ENCODE measurements at places on chromosomes 3 and 15.

GRCh38 chr3:42911551-42911950 is 5.6 kb downstream of the ZNF662 start:
- no peak for DNase-seq

DNA sequence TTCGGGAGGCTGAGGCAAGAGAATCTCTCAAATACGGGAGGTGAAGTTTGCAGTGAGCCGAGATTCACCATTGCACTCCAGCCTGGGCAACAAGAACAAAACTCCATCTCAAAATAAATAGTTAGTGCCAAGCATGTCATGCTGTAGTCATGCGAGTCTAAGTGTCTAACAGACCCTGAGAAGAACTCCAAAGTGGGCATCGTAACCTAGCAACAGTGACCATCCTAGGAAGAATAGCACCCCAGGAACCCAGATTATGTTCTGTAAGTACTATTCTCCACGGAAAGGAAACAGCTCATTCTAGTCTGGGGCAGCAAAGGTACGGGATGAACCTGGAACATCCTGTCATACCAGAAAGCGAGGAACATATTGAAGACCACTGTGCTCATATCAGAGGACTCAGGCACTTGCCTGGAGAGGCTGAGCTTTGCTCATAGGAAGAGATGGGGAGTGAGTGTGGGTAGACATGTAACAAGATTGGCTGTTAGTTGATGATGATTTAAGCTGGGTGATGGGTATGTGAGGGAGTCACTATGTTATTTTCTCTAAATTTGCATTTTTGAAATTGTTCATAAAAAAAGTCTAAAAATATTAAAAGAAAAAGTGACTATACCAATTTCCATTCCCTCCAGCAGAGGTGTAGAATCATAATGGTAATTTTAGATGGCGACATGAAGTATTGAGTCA is 31.7 kb downstream of the BCL2L10 start:
- DNase-seq = no peak

GRCh38 chr3:17412950-17413530 is 329.4 kb downstream of the TBC1D5 start:
- DNase-seq = no peak

DNA sequence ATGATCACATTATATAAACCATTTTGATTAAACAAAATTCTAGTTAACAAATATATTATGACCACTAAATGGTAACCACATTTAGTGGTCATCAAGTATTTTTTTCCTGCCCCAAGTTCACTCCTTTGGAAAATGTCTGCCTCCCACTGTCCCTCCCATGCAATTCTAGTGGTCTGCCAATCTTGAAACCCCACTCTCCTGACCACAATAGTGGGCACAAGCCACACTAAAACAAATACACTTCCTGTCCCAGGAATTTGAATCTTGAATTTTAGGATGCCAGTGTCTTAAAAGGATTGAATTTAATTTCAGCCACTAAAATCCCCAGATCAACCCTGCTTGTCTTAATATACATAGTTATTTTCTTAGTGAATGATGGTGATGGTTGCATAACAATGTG is 14.0 kb upstream of the GPR156 start:
- DNase-seq = no peak

GRCh38 chr3:30253832-30254231 is 352.6 kb upstream of the TGFBR2 start:
- no peak for DNase-seq

- DNase-seq = no peak
Measured at GRCh38 chr3:66149269-66149668, 71.5 kb upstream of the SLC25A26 start.

- DNase-seq = no peak
Measured at GRCh38 chr3:189534531-189534930, 96.7 kb upstream of the TP63 start.

- DNase-seq = no peak
Measured at GRCh38 chr15:59906046-59906445, 98.1 kb upstream of the FOXB1 start.

DNA sequence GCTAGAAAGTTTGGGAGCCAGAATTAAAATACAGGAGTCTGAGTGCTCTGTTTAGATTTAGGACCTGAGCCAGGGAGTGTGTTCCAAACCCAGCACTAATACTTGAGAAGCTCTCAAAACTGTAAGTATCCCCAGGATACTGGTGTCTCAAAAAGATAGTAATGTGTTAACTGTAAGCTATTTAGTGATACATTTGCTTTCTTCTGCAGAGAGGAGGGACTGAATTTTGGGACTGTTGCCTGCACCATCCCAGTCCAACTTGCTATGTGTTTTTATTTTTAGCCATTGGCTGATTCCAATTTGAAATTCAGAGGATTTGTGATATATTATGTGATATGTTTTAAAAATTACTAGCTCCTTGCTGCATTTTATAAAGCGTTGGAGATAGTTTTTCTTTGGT is 31.5 kb downstream of the UBE2E1 start:
- no peak for DNase-seq

- no peak for DNase-seq
Measured at GRCh38 chr3:161552984-161553560, 56.5 kb downstream of the OTOL1 start.

GRCh38 chr3:30155755-30156154 is 450.6 kb upstream of the TGFBR2 start:
- DNase-seq = no peak

DNA sequence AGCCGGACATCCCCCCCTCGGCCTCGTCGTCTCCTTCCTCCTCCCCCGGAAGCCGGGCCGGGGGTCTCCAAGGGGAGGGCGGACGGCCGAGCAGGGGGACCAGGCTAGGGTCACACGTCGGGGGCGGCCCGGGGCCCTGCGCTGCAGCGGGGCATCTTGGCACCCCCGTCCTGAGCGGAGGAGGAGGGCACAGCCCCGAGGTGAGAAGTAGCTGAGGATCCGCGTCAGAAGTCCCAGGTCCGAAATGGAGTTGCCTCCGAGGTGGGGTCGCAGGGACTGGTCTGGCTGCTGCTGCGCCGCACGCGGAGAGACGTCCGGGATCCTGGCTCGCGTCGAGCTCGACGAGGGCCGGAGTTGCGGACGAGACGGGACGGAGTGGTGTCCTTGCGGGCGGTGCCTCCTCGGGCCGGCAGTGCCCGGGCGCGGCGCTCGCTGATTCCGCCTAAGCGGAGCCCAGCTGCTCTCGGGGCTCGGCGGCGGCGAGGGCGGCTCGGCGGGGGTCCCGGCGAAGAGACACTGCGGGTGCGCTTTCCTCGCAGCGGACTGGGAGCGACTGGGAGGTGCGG is at the start of gene ADCY5:
Gene ADCY5, minus strand, starts transcription at position 555 of the 566 bp plus-strand sequence. Its CDS starts 545 bp downstream, at position 10.
- no peak for DNase-seq

DNA sequence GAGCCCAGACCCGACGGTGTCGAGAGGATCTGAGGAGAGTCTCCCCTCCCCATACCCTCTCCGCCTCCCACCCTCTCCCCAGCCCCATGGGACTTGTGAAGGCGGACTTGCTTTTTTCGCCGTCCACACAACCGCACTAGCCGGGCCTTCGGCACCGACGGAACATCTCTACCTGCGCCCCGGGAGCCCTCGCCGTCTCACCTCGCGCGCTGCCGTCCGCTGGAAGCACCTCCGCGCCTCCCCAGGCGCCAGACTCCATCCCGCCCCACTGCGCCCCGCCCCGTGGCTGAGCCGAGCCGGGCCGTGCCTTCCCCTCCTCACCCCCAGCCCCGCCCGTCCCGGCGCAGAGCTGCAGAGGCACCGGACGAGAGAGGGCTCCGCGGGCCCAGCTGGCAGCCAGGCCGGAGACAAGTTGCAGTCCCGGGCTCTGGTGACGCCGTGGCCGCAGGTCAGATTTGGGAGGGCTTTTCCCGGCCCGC is at the start of the genes DUOX1 and DUOXA1:
Gene DUOX1, plus strand, starts transcription at position 344 of the 479 bp plus-strand sequence. CDS start 1,973 bp downstream, outside the sequence.
Gene DUOXA1, minus strand, starts transcription at position 229 of the 479 bp plus-strand sequence. CDS start 6,865 bp downstream, outside the sequence.
- no peak for DNase-seq

- no peak for DNase-seq
Measured at GRCh38 chr15:61186905-61187741, 42.0 kb downstream of the RORA start.

DNA sequence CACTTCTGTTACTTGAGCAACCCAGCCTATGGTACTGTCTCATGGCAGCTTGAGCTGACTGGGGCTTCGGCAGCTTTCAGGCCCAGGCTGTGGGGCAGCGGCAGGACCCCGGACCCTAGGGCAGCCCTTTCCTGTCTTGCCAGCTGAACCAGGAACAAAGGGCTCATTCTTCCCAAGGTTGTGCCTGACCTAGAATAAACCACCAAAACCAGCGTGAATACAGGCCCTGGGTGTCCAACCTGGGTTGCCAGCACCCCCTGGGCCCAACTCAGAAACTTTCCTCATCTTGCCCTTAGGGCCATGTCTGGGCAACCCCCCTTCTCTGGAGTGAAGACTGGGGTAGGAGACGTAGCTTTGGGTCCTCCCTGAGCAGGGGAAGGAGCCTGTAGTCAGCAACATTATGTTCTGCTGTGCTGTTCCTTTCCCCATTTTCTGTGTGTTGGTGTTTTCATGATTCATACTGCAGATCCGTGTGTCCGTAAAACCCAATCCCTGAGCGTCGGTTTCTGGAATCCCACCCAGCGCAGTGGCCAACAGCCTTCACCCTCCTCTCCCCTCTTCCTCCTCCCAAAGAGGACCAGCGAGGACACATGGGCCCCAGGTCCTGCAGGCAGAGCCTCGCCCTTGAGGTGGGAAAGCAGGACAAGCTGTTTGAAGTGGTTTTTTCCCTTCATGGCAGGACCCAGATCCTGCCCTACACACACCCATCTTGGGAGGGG is 33.5 kb downstream of the TKT start:
- no peak for DNase-seq

- no peak for DNase-seq
Measured at GRCh38 chr3:46456118-46456517, 8.6 kb downstream of the LTF start.

- no peak for DNase-seq
Measured at GRCh38 chr3:112634786-112635541, 6.0 kb downstream of the CCDC80 start.

DNA sequence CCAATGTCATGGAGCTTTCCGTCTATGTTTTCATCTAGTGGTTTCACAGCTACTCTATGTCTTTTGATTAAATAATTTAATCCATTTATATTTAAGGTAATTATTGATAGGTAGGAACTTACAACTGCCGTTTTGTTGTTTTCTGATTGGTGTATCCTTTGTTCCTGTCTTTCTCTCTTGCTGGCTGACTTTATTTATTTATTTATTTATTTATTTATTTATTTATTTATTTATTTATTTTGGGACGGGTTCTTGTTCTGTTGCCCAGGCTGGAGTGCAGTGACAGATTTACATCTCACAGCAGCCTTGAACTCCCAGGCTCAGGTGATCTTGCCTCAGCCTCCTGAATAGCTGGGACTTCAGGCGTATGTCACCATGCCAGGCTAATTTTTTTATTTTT is 299.2 kb upstream of the COL8A1 start:
- no peak for DNase-seq

DNA sequence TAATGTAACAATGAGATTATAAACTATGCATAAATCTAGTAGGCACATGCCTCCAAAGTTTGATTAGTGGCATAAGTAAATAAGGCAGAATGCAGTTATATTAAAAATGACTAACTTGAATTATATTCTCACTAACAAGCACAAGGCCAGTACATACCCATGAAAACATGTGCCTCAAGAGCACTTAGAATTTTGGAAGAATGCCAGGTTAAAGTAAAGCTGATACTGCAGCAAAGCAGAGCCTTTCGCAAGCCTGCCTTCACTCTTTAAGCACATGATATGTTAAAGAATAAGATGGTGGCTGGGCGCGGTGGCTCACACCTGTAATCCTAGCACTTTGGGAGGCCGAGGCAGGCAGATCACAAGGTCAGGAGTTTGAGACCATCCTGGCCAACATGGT is 49.0 kb downstream of the KBTBD12 start:
- DNase-seq = no peak

- no peak for DNase-seq
Measured at GRCh38 chr15:47523681-47524475, 193.4 kb upstream of the SEMA6D start.

DNA sequence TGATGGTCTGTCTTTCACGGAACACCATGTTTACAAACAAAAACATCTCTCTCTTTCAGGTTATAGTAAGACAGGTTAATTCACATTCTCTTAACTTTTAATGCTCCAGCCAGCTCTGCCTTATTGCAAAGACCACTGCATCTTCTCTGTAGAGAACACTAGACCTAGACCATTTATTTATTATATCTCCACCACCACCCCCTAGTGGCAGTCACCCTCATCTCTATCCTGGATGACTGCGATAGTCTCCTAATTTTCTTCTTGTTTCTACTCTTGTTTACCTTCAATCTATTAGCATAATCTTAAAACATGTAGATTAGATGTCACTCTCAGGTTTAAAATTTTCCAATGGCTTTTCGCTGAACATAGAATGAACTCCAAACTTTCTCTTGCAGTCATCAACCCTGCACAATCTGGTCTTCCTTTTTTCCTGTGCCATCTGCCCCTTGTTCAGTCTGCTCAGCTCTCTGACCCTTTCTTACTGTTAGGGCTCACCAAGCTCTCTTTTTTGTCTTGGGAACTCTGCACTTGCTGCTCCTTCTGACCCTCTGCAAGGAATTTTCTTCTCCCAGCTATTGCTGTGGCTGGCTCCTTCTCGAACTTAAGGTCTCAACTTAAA is 155.6 kb downstream of the SQOR start:
- no peak for DNase-seq

- no peak for DNase-seq
Measured at GRCh38 chr3:43770426-43771103, 79.8 kb downstream of the ABHD5 start.

- DNase-seq = no peak
Measured at GRCh38 chr3:116260491-116260890, 184.8 kb downstream of the LSAMP start.

DNA sequence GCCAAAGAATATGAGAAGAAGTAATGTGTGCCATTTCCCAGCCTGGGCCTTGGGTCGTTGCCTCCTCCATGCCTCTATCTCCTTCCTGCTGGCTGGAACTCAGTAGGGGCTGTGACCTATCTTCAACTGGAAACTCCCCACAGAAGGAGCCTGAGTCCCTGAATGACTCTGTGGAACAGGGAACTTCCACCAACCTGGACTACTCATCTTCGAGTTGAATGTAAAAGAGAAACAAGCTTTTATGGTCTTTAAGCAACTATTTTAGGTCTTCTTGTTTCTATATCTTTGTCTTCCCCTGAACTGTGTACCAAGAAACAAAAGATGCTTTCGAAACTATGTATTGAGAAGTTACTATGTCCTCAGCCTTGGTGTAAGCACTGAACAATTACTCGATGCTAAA is 355.3 kb upstream of the NR2F2 start:
- DNase-seq = no peak

DNA sequence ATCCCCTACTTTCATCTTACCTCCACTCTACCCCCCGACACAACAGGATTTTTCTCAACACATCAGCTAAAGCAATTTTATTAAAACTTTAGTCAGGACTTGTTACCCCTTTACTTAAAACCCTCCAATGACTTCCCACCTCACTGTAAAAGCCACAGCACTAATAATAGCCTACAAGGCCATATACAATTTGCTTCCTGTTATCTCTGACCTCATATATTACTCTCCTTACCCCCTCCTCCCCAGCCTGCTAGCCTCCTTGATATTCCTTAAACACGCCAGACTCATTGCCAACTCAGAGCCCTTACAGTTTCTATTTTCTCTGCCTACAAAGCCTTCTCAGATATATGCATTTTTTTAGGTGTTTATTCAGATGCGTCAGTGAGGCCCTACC is 54.4 kb downstream of the DCUN1D1 start:
- no peak for DNase-seq
